NCI-H526 (cell line): ENCODE measurements at places on chromosomes 11 and 22.
A peak's percentile ranks its signal among the peaks of the same experiment; 100 is the strongest.

DNA sequence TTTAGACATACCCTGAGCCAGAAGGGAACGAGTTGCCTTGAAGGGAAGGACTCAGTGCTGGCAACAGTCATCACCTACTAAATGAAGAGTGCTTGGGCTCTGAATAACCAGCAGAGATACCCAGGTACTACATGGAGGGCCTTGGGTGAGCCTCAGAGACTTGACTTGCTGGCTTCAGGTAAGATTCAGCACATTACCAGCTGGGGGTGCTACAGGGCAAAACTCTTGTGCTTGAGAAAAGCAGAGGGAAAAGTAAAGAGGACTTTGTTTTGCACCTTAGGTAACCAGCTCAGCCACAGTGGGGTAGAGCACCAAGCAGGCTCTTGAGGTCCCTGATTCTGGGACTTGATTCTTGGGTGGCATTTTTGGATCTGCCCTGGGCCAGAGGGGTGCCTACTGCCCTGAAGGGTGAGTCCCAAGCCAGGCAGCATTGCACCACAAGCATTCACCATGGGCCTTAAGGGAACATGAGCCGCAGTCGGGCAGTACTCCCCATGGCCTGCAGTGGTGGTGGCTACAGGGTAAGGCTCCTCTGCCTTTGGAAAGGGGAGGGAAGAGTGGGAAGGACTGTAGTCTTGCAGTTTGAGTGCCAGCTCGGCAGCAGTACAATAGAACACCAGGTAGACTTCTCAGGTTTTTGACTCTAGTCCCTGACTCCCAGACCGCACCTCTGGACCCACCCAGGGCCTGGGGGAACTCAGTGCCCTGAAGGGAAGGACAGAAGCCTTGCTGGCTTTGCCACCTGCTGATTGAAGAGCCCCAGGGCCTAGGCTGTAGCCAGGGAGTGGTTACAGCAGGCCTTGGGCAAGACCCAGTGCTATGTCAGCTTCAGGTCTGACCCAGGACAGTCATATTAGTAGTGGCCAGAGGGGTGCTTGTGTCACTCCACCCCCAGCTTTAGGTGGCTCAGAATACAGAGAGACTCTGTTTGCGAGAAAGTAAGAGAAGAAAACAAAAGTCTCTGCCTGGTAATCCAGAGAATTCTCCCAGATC is 22.7 kb upstream of the PLEKHA7 start:
- DNase-seq, result no peak

DNA sequence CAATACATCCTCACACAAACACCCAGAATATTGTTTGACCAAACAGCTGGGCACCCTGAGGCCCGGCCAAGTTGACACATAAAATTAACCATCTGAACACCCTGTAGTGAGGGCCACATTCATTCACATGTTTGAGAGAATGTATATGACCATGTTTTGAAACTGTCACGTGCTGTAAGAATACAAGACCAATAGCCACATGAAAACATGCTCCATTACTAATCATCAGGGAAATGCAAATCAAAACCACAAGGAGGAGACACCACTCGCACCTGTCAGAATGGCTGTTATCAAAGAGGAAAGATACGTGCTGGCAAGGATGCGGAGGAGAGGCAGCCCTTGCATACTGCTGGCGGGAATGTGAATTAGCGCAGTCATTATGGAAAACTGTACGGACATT is 38.3 kb upstream of the IGSF9B start:
- DNase-seq, result peak; percentile 97

DNA sequence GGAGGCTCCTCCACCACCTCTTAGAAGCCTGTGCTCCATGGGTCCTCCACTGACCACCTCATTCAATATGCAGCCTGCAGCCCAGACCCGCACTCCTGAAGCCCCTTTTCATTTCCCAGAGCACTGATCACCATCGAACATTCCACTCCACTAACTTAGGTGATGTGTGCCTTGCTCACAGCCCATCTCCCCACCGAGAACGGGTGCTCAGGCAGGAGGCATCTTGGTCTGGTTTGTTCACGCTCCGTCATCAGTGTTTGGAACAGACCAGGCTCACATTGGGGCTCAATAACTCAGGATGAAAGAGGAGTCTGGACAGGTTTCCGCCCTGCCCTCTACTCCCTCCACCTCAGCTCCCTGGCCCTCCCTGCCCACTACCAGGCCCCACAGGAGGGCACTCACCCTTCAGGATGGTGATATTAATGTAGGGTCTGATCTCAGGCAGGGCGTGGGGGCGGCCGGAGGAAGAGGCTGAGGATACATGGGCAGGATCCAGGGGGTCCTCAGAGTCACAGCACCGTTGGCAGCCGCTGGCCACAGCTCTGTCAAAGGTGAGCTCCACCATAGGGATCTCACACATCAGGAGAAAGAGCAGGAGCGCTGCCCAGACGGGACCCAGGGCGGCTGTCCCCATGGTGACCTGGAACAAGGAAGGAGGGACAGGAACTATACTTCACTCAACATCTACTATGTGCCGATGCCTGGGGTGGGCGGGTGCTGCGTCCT is 3.1 kb downstream of the C1QTNF6 start:
- no peak for DNase-seq

DNA sequence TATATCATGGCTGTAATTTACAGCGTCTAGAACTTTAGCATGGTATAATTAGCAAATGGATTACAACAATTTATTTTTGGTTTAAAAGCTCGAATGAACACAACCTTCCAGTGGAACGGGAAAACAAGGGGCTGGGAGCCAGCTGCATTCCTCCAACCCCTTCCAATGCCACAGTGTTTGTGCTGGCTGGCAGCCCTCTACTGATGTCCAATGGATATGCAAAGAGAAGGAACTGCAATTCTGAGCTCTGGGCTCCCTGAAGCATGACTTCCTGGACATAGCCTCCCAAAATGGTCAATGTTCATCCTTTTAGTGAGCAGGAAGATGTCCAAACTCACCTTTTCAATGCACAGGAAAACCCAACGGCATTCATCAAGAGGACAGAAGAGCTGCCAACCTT is 288.3 kb downstream of the TENM4 start:
- DNase-seq, result peak; percentile 27

DNA sequence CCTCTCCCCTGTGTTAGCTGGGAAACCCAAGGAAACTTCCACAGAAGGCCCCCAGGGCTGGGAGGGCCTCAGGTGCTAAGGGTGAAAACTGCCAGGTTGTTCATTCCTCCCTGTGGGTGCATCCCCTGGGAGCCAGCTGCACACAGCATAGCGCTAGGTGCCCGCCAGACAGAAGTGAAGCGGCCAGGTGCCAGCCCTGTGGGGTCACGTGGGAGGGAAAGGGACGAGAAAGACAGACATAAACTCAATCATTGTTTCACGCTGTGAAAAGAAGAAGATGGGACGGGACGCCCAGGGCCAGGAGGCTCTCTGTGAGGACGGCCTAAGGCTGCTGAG is 31.6 kb upstream of the HMOX1 start:
- peak; percentile 65 for DNase-seq

DNA sequence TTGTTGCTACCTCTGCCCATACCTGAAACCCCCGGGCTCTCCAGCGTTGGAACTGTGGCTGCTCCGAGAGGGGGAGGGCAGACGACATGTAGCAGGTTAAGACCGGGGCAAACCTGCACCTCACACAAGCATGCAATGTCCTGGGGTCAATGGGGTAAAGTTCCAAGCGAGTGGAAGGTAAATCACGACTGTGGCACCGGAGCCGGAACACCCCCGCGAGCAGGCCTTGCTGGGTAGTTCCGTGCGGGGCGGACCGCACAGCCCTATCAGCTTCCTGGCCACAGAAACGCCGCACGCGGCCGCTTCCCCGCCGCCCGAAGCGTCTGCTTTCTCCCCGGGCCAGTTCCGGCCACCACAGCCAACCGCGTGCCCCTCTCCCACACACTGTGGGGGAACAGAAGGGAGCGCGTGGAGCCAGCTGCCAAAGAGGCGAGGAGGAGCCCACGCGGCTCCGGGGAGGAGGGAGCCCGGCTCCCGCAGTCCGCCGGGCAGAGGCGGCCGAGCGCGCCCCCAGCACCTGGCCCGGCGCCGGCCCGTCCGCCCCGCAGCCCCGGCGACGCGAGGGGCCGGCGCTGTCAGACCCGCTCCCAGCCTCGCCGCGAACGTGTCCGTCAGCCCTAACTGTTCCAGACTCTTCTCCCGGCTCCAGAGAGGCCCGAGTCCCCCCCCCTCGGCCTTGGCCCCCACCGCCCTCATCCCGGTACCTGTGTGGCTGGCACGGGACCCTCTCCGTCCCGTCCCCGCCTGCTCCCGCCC is 1.6 kb downstream of the SPTBN2 start:
- peak; percentile 79 for DNase-seq

DNA sequence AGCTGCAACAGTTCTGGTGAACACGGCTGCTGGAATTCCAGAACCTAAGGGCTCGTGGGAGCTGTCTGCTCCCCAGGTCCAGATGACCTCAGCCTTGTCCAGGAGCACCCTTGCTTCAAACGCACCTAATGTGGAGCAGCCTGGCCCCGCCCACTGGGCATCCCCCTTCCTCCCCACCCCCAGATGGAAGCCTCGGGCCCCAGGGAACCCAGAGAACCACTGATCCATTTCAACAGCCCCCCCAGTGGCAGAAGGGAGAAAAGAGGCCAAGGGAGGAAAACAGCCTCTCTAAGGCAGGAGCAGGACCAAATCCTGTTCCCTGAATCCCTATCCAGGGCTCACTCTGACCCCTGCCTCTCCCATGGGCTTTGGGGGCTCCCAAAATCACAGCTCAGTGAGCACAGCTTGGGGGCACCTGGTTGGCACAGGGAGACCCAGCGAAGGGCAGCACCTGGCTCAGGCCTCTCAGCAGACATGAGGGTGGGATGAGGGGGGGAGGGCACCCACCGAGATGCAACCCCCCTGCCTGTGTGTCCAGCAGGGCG is 1.2 kb downstream of the CYTH4 start:
- no peak for DNase-seq

- DNase-seq, result no peak
These were observed 22.5 kb downstream of the GSTT2B start for GRCh38 chr22:23938328-23939016.

DNA sequence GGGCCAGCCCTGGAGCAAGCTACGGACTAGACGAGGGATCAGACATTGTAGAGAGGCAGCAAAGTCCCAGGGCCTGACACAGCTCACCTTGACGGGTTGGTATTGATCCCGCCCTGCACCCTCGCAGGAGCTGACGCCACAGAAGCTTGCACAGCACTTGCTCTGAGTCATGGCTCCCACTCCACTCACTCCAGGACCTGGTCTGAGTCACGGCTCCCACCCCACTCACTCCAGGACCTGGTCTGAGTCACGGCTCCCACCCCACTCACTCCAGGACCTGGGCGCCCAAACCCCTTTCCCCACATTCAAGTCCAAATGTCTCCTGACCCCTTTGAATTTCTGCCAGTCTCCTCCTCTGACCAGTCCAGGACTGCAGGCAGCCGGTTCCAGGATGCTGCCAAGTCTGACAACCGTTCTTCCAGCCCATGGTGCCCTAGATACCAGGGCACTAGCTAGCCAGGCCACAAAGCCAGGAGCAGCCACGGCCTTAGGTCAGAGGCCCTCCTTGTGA is 6.0 kb upstream of the PNPLA5 start:
- DNase-seq, result no peak

- DNase-seq, result no peak
These were observed 120.7 kb downstream of the MPPED1 start for GRCh38 chr22:43532301-43533155.

DNA sequence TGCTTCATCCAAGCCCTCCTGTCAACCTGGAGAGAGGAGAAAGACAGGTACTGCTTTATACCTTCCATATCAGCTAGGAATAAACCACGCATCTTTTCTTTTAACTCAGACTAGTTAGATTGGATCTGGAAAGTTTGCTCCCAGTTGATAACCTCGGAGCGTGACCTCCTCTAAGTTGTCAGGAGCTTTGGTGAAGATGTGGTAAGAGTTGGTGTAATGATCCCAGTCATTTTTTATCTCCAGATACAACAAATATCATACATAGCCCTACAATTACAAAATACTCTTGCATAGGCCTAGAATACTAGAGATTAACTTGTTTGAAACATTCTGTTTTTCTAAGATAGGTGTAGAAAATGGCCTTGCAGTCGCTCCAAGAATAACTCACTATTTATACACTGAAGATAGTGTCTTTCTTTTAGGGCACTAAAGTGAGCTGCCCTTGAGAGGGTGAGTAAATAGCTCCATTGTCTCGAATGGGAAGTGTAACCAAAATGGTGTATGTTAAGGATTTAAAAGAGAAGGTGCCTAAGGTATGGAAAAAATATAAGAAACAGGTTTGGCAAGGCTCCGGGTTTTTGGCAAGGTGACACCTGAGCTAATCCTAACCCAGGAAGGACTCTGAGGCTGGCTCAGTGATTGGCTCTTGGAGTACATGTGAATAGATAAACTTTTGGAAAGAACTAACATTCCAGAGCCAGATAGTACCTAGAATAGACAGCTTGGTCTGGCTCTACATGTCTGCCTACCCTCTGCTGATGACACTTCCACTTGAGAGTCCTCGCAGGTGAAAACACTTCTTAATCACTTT is 59.4 kb downstream of the GLYATL1 start:
- no peak for DNase-seq

DNA sequence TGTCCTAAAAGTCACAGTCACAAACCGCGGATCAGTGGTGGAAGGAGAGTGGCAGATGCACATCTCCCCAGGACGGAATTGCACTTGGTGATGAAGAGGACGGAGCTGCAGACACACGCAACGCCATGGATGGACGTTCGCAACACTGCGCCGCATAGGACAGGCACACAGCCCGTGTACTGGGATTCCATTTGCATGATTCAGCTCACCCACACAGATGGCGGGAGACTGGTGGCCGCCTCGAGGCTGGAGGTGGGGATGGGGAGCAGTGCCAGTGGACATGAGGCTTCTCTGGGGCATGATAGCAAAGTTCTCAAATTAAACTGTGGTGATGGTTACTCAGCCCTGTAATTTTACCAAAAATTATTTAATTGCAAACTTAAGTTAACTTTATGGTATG is 37.4 kb downstream of the DUSP8 start:
- no peak for DNase-seq

DNA sequence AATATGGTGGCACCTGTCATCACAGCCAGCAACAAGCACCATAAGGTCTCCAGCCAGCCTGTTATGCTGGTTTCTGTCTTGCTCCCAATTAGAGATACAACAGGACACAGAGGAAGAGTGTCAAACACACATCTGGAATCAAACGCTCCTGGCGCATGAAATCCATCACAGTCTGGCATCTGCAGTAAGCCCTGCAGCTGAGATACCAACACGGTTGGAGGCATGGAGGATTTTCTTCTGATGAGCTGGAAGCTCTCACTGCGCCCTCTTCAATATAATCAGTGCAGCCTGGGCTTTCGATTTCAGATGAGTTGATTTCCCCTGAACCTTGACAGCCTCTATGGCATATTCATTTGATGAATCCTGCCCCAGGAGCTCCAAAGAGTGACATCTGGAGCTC is 27.8 kb upstream of the CARS1 start:
- DNase-seq, result no peak

GRCh38 chr22:34851918-34852662 is 213.9 kb upstream of the ISX start:
- DNase-seq, result no peak

GRCh38 chr11:79314906-79315689 is 125.7 kb downstream of the TENM4 start:
- no peak for DNase-seq

- no peak for DNase-seq
These were observed 6.4 kb downstream of the MUC5AC start for GRCh38 chr11:1163911-1164735.
